ENCODE measurements at places on chromosomes 6 and 20.

DNA sequence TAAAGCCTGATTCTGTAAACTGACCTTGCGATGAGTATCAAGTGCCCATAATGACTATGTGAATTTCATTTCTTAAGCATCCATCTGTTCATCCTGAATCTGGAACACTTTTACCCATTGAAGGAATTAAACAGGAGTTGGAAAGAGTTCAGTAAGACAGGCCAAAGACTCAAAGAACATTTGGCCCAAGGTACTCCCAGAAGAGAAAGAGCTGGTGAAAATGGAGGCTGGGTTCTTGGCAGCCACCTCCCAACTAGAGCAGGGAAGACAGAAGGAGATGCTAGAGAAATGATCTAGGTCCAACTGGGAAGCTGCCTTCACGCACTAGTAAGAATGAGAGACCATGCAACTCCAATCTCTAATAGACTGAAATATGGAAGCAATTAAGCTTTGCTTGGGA, 290.8 kb upstream of the RNF24 start:
- no peak for DNase-seq

GRCh38 chr6:11785415-11785773, 6.8 kb upstream of the ADTRP start:
- no peak for DNase-seq

DNA sequence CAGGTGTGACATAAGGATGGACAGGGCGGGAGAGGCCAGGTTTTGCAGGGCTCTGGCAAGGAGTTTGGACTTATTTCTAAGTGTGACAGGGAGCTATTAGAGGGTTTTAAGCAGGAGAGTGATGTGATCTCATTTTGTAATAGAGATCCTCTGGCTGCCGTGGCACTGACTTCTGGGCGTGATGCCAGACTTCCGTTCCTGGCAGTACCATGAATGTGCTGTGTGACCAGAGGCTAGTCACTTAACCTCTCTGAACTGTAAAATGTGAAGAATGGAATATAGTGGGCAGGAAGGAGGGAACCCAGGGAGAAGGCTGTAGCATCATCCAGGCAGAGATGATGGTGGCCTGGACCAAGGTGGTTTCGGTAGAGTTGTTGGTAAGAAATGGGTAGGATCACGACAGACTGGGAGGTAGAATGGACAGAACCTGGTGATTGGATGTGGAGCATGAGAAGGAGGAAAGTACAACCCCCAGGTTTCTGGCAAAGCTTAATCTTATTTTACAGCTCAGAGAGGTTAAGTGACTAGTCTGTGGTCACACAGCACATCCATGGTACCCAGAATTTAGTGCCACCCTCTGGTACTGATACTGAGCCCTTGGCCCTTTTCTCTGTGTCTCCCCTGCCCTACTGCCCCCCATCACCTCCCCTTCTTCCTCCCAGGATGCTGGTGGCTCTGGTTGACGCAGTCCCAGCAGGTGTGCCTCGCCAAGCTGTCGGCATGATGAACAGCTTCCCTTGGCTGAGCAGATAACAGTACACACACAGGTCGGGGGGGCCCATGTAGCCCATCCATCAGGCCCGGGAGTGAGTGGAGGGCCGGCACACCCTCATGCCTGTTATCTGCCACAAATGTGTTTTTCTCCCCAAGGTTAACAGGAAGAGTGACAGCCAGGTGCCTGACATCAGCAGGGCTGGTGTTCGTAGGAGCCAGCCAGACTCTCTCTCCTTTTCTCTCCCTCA, 52.9 kb upstream of the CTNNBL1 start:
- DNase-seq, result no peak

GRCh38 chr20:10594296-10594868, 79.4 kb downstream of the JAG1 start:
- no peak for DNase-seq

DNA sequence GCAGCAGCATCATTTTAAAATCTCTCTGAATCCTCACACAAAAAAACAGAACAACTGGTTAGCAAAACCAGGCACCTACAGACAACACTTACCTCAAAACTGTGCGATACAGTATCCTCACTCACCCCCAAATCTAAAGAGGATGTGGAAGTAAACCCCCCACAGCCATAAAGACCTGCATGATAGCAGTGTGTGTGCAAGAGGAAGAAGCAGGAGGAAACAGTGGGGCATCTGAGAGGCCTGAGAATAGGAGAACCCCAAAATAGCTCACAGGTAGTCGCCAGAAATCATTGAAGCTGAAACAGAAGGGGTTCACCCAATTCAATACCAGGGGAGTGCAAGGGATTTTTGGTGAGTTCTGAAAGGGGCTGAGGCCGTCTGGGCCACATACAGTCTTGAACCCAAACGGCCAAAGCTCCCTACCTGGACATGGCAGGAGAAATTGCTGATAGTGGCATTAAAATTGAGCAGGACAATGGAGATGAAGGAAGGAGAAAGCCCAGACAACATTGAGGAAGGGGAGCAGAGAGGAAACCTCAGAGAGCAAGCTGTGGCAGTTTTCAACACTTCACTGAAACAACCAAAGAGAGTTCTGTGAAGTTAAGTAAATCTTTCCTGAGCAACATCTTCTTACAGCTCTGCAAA, 129.7 kb downstream of the FIG4 start:
- no peak for DNase-seq

- DNase-seq, result no peak
Observed at GRCh38 chr6:11625302-11625701, 87.8 kb downstream of the TMEM170B start.

- DNase-seq, result peak; percentile 32
Observed at GRCh38 chr6:13488015-13488895, 855 bp upstream of the GFOD1 start.

- no peak for DNase-seq
Observed at GRCh38 chr6:126056355-126057004, 70.1 kb downstream of the TRMT11 start.

DNA sequence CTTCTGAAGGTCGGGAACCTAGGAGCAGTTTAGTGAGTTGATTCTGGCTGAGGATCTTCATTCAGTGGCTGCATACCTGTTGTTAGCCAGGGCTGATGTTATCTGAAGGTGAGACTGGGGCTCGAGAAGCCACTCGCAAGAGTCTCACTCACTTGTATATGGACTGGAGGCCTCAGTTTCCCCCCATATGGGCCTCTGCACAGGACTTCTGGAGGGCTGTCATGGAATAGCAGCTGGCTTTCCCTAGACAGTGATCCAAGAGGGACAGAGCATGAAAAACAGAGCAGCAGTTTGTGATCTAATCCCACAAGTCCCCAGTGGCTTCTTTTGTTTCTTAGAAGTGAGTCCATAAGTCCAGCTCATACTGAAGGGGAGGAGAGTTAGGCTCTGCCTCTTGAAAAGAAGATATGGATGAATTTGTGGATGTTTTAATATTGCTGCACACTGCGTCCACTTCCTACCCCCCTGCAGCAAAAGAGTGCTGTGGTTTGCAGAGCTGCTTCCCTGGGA, 623.4 kb downstream of the CDH26 start:
- no peak for DNase-seq

- no peak for DNase-seq
Observed at GRCh38 chr6:102981490-102982015, 1588.0 kb downstream of the GRIK2 start.

- no peak for DNase-seq
Observed at GRCh38 chr20:34753706-34754461, 49.7 kb downstream of the TP53INP2 start.

DNA sequence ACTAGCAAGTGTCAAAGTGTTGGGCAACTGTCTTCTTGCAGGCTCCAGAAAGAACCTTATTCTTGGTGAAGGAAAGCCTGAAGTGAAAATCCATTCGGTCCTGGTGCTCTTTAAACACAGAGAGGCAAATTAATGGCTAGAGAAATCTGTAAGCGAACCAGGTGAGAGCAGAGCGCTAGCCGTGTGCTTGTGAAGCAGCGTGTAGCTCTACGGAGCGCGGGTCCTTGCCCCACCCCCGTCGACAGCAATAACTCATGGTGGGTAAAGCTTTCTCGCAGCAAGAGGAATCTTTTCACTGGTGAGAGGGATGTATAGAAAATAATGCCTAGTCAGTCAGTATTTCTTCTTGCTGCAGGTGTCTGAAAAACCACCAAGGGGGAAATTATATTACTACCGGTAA, 37.0 kb upstream of the EMILIN3 start:
- DNase-seq, result no peak

DNA sequence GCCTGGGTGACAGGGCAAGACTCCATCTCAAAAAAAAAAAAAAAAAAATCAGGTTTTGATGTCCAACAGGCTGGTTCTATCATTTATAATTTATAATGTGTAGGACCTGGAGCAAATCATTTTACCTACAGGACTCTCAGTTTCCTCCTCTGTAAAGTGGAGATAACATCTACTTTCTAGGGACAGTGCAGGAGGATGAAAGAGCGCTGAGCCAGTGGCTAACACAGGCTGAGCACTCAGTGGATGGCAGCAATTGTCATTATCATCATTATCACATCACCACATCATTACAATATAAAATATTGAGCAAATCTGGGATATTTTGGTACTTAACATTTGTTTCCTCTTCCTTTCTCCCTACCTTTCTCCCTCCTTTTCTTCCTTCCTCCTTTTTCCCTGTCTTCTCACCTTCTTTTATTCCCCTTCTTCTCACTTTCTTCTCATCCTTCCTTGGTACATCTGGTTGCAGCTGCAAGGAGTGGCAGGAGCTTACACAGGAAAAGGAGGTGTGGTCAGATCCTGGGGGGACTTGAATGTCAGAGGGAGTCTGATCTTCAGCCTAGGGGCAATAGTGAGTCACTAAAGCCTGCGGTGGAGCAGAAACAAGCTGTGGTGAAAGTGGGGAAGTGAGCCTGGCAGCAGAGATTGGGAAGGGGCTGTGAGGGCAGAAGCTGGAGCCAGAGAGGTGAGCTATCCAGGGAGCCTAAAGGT, 24.6 kb upstream of the CTNNBL1 start:
- DNase-seq, result no peak

- no peak for DNase-seq
Observed at GRCh38 chr20:8545212-8545611, 413.1 kb downstream of the PLCB1 start.

- DNase-seq, result no peak
Observed at GRCh38 chr6:115717472-115717871, 343.2 kb downstream of the FRK start.

DNA sequence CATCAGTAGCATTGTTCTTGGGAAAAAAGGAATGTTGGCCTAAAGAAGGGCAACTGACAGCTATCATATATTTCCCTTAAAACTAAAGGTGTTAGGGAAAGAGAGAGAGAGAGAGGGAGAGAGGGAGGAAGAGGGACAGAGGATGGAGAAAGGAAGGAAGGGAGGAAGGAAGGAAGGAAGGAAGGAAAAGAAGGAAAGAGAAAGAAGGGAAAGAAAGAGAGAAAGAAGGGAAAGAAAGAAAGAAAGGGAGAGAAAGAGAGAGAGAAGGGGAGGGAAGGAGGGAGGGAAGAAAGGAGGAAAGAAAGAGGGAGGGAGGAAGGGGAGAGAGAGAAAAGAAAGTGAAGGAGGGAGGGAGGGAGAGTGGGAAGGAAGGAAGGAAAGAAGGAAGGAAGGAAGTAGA, 37.7 kb upstream of the ADGRF5 start:
- DNase-seq, result no peak

GRCh38 chr6:130503146-130503545, 137.3 kb downstream of the TMEM200A start:
- DNase-seq, result no peak

GRCh38 chr6:134550604-134551003, 232.7 kb upstream of the SGK1 start:
- DNase-seq, result no peak

DNA sequence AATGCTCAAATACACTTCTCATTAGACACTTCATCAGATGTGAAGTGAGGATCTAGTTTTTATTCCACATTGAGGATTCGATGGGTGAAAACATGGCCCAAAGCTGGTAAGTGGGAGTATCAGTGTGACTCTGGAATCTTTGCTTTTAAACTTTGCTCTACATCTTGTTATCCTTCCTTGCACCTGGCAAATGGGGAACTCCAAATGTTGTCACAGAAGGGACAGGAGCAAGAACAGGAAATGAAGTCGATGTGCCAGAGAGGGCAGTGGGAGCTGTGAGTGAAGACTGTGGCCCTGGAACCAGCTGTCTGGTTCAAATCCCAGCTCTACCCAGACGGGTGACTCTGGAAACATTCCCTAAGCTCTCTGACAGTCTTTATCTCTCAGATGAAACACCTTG, 86.7 kb upstream of the AGPAT4 start:
- DNase-seq, result no peak

DNA sequence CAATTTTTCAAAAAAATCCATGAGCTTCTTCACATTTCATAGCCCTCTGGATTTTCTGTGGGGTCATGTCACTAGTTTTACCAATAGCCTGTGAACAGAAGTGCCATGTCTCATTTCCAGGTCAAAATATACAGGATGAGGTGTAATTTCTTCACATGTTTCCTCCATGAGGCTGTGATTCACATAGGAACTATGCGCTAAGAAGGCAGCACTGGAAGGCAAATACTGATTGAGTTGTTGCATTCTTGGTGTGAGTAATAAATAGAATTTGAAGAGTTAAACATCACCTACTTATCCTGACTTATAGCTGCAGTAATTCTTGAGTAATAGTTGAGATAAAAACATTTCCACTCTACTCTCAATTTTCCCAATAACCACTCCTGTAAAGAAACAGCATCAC, 442.3 kb downstream of the HAO1 start:
- no peak for DNase-seq

GRCh38 chr6:70673601-70674000, 5.9 kb downstream of the SMAP1 start:
- no peak for DNase-seq

- DNase-seq, result no peak
Observed at GRCh38 chr20:51797357-51798025, 4.8 kb downstream of the SALL4 start.

DNA sequence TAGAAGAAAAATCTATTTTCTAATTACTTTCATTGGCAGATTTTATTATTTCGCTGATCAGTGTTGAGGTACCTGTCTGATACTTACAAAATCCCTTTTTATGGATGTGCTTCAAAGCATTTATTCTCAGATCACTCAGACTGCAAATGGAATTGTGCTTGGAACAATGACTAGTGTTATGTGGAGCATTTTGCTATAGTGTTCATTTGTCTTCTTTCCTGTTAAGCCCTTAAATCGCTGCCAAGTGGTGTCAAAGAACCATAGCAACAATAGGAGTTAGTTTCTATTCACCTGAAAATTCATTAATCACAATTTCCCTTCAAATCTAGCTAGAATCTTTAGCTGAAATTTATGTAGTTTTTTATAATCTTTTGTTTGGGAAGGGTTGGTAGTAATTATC, 29.8 kb downstream of the SMPDL3A start:
- DNase-seq, result no peak

DNA sequence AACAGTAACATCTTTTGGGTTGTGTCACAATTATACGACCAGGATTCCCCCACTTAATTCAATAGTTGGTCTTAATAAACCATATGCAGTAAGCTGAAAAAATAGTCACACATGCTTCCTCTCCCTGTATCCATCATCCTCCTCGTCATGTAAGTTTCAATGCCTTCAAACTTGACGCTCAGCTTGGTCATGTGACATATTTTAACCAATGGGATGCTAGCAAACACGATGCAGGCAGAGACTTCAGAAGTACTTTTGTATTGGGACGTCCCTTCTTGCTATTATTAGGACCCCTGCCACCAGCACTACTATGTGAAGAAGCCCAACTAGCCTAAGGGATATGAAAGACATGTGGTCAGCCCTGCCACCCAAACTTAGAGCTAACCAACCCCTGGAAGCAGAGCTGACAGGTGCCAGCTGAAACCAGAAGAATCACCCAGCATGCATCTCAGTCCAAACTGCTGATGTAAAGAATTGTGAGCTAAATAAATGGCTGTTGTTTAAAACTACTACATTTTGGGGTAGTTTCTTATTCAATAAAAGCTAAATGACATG, 49.3 kb downstream of the CGA start:
- no peak for DNase-seq

GRCh38 chr6:42013134-42013516, 37.2 kb upstream of the TAF8 start:
- DNase-seq, result no peak
